ENCODE measurements at places on chromosomes 4 and X. TPM values are rescaled to one million over a fixed set of nuclear protein-coding genes. Genes with fewer than 3 reads are reported as not detected.

The CXCL3 gene
- 5.2 TPM for total RNA-seq

The TLR3 gene
- total RNA-seq = 8.8 TPM

The GUCY1B1 gene
- total RNA-seq = 3.6 TPM

The OPRPN gene
- not detected for total RNA-seq

The QDPR gene
- total RNA-seq = 50.2 TPM

The AKAP14 gene
- 0.92 TPM for total RNA-seq

DNA sequence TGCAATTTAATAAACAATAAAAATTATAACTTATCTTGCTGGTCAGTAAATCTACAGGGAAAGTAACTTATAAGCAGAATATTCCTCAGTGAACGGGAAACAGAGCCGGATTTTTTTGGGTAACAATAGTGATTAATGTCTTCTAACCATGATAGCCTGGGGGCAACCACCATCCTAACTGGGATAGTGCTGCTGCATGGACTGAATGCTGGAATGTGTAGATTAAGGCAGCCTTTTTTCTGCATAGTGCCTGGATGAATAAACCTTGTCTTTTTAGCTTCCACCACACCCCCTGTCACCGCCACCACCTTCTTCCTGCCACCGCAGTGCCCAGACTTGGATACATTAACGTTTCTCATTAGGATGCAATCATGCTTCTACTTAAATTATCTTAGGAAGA is 83.6 kb upstream of the LNX1 start:
- no peaks in the 10 kb centered on the region for H3K4me1 ChIP-seq
- no peak for DNase-seq
- H3K36me3 ChIP-seq = no peaks in the 10 kb centered on the region
- H3K27me3 ChIP-seq = no peaks in the 10 kb centered on the region
- H3K4me3 ChIP-seq = no peak overlapping the region

DNA sequence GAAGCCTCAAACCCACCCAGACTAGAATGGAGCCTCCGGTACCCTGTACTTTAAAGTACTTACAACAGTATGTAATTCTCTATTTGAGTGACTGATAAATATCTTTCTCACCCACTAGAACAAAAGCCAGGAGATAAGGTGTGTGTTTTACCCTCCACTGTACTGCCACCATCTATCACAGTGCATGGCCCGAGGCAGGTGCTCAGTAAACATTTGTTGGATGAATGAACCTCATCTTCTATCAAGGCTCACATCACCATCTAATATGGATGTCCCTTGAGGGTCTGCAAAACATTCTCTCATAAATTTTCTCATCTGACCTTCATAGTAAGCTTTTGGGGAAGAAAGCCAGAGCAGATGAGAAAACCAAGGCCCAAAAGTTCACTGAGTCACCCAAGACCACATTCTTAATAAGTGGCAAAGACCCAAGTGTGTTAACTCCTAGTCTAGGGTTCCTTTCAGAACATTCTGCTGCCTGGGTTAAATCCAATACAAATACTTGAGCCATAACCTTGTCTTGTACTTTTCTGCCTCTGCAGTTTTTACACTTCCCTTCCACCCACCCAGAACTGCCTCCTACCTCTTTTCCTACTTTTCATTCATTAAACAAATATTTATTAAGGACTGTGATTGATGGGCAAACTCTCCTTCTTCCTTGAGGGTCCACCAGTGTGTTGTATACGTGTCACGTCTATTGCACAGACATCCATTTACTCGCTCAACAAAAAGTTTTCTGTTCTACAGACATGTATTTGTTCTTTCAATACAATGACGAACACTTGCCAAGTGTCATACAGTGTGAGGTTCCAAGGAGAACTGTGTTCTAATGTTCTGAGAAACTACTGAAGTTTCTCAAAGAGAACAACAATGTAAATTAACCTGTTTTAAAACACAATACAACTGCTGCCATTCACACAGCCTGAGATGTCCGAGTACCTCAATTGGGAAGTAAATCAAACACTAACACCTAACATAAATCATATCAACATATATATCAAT is 35.7 kb downstream of the APBB2 start:
- peaks cover 6% of the 10 kb centered on the region for H3K27me3 ChIP-seq
- no peak for DNase-seq
- no peak overlapping the region for H3K27ac ChIP-seq
- H3K36me3 ChIP-seq = peaks cover 3% of the 10 kb centered on the region
- H3K4me1 ChIP-seq = peaks cover 30% of the 10 kb centered on the region

DNA sequence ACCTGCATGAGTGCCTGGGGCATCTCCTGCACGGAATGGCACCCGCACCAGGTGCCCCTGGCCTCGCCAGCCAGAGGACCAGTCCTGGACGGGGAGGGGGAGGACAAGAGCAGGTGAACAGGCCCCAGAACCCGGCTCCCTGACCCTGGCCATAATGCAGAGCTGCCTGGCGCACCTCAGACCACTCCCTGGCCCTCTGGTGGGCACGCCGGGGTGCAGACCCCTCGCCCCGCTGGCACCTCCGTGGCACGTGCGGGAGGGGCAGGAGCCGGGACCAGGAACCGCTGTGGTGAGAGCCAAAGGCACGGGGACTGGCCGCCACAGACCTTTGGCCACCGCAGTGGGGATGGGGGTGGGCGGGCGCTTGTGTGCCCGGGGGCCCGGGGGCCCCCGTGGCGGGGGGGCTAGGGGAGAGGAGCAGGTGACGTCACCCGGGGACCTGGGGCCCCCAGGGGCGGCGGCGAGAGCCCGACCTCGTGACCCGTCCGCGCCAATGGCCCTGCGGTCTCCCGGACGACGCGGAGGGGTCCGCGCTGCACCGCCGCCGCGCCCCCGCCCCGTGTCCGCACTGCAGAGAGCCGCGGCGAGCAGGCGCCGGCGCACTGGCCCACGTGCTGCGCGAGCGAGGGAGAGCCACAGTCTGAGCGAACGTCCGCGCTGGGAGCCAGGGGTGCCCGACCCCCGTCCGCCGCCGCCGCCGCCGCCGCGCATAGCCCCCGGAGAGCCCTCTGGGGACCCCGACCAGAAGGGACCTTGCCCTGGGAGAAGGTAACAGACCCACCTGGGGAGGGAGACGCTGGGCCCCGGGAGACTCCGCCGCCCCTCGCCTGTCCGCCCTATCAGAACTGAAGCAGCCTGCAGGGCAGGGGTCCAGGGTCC is at the start of gene PNMA3:
TSS of gene PNMA3 (plus strand) at position 600 of the 879 bp plus-strand sequence. CDS start 586 bp downstream, outside the sequence.
- peaks cover 7% of the 10 kb centered on the region for H3K27me3 ChIP-seq
- no peak for DNase-seq
- H3K36me3 ChIP-seq = no peaks in the 10 kb centered on the region
- H3K27ac ChIP-seq = no peak within 1 kb of the TSS
- peak within 1 kb of the TSS; percentile 65 for H3K4me3 ChIP-seq

- no peaks in the 10 kb centered on the region for H3K27me3 ChIP-seq
- no peaks in the 10 kb centered on the region for H3K36me3 ChIP-seq
- no peaks in the 10 kb centered on the region for H3K4me1 ChIP-seq
- DNase-seq = no peak
Observed at GRCh38 chr4:1812720-1813119, 19.6 kb downstream of the FGFR3 start.

- H3K27me3 ChIP-seq = peaks cover 4% of the 10 kb centered on the region
- no peak for DNase-seq
- no peak overlapping the region for H3K27ac ChIP-seq
- peaks cover 16% of the 10 kb centered on the region for H3K4me1 ChIP-seq
- no peaks in the 10 kb centered on the region for H3K36me3 ChIP-seq
Observed at GRCh38 chrX:149129767-149130166, 375.3 kb downstream of the IDS start.

Measured in type B pancreatic cell (in vitro differentiated cells).